ENCODE measurements at places on chromosomes 1 and 21.

- no peak for DNase-seq
Observed at GRCh38 chr1:10529091-10529490, 54.3 kb downstream of the PEX14 start.

DNA sequence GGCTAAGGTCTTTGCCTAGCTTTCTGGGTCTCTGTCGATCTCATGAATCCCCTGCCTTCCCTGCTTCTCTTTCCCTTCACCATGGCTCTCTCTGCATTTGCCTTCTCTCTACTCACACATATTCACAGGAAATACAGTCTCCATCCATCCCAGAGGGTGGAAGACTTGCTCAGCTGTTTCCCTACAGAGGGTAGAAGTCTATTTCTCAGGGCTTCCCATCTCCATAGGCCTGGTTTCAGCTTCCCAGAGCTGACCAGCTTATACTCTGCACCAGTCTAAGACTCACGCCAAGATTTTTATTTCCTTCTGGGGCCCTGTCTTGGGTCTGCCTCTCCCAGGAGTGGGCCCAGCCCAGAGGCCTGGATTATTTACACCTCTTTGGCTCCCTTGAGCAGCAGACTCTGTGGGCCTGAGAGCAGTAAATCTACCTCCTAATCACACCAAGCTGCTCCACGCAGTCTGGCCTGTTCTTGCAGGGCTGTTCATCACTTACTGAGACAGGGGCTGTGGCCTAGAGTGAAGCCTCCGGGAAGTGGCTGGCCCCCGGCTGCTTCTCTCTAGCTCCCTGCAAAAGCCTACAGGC, 102.5 kb downstream of the PLXNA2 start:
- DNase-seq: no peak

DNA sequence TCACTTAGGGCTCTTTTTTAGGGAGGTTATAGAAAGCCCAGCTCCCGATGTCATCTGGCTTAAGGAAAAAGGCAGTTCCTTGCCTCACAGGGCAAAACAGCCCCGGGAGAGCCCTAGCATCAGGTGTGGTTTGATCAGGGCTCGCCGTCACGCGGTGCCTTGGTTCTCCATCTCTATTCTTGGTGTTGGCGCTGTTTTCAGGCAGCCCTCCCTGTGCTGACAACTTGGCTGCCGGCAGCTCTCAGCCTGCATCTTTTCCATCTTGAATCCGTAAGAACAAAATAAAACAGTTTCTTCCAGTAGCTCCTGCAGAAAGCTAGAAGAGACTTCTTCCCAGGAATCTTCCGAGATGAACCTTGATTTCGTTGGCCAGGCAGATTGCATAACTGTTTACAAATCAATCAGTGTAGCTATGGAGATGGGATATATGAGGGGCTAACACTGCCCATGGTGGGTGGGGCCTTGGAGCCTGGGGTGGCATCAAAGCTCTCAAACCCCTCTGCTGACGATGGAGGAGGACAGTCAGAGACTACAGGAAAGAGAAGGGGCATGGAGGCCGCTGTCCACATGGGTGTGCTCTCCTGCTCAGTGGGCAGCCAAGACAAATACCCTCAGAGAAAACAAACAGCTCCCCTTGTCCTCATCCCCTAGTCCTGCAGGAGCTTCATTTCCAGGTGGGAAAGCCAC, 370.7 kb upstream of the C1orf174 start:
- DNase-seq: no peak

GRCh38 chr1:204571128-204571527, 54.9 kb downstream of the MDM4 start:
- DNase-seq: no peak

DNA sequence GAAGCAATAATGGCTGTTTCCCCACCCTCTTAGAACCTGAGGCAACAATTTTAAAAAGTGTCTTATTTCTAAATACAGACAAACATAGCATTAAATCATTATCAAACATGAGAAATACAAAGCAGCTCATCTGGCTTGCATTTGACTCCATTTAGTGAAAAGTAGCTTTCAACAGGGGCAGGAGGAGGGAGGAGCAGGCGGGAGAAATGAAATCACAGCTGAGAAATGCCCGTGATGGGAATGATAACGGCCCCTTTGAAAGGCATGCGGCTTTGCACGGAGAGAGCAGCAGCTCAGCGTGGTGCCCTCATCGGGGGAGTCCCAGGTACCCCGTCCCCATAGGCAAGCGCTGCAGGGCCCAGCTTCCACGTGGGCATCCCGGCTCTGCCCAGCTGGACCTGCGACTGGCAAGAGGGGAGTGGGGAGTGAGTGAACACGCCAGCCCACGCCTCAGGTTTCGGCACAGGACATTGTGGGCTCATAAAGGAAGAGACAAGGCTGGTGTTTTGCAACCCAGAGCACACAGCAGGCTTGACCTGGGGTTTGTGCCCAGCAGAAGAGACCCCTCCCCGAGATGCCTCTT, 134.6 kb downstream of the NPHP4 start:
- DNase-seq: peak; percentile 44

DNA sequence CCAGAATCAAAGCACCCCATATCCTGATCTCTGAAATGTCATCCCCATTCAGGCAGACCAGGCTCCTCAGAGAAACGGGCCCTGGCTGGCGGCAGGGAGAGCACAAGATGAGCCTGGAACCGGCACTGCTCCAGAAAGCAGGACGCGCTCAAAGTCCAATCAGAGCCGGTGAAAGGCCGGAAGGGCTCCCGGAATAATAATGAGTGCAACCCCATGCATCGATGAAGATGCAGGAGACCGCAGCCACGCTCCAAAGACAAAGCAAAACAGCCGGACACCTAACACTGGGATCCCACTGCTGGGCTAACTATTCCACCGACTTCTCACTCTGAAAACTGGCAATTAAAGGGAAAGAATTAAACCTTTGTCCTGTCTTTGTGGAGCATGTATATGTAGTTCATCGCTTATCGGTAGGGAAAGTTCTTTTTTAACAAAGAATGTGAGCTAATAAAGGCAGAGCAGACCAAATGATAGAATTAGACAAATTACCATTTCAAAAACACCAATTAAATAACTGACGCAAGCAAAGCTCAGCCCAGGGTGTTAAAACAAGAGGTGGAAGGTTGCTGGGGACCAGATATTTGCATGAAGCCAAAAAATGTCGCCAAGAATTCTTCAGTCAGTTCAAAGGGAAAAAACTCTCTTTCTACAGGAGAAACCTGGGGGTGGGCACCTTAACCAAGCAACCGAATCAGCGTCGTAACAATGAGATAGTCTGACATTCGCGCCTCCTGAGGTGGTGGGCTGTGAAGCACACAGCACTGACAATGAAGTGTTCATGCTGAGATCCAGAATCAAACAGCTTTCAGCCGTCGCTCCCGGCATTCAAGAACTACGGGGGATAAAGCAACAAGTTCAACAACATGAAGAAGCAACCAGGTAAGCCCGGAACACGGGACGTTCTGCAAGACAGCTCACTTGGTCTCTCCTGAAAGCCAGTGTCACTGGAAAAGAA, 95.2 kb downstream of the NPHP4 start:
- DNase-seq: peak; percentile 63

DNA sequence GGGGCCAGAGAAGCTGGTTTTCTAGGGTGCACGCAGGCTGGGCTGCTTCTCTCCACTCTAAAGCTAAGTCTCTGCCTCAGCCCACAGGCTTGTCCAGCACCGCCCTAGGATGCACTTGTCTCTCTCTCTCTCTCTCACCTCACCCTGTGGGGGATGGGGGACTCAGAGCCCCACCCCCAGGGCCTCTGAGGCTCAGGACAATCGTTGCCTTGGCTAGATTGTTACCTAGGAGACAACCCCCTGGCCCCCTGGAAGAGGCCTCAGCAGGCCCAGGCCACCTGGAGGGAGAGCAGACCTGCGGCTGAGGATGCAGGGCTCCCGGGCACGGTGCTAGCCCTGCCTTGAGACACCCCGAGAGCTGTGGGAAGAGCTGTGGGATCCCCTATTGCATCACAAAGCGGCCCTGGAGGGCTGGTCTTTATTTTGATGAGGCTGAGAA, at the start of gene ACTRT2:
Gene ACTRT2, plus strand, starts transcription at position 235 of the 439 bp plus-strand sequence. CDS start 220 bp downstream, outside the sequence.
- no peak for DNase-seq

GRCh38 chr1:234870020-234870981, 258.3 kb downstream of the TOMM20 start:
- DNase-seq: no peak

DNA sequence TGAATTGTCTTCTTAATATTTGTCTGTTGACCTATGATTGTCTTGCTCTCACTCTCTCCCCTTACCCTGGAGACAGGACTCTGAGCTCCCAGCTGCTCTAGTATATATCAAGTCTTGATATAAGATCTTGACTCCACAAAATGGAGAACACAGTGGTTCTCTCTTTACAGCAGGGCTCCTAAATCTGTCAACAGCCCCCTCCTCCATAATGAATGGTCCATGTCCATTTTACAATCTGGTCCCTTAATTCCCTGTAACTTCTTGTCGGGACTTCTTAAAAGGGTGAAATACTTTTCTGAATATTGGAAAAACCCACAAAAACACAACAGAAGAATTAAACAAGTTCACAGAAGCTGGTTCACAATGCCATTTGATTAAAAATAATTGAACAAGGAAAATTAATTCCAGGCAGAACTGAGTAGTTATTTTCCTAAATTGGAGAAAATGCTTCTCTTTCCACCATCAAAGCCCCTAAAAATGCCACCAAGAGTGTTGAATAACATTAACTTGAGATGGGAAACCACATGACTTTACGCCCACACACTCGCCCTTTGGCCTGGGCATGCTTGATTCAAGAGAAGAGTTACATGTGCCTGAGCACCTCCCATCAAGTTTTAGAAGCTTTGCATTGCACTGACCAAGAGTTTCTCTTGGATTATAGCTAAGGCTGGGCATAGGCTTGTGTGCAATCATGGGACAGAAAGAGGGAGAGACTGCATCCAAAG, 109.8 kb downstream of the TOMM20 start:
- DNase-seq: no peak

GRCh38 chr21:46340998-46341397, 17.0 kb downstream of the PCNT start:
- DNase-seq: no peak

DNA sequence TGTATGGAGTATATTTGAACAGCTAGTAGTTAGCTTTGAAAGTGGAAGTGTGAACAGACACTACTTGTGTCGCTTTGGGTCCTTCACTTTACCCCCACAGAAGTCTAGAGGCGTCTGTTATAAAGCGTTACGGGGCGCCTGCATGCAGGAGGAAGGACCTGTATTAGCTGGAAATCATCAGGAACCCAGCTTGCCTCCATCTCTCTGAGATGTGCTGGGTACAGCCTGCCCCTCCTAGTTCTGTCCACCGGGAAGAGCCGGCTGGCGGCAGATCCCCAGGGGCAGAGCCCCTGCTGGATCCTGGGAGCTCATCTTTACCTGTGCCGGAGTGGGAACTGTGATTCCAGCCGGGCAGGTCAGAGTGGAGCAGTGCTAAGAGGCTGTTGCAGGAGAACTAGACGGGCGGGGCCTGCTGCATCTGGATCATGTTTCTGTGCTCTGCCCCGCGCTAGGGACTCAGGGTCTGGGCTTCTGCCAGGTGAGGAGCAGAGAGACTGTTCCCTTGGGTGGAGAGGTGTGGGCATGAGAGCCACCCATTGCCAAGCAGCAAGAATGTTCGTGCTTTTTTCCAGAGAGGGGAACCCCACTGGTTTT, 22.3 kb upstream of the SPSB1 start:
- no peak for DNase-seq

DNA sequence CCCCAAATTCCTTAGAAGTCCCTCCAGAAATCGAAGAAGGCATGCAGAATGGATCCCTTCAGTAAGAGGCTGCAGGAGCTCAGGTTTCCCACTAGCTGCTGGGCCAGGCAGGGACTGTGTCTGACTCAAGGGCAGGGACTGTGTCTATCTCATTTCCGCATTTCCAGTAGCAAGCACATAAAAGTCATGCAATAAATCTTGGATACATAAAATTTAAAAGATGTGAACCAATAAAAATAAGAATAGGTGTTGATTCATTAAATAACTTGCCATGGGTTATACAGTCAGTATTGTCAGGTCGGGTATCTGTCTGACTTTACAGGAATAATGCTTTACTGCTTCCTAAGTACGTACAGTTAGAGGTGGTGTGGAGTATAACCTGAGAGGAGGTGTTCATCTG, 15.2 kb downstream of the PM20D1 start:
- no peak for DNase-seq

DNA sequence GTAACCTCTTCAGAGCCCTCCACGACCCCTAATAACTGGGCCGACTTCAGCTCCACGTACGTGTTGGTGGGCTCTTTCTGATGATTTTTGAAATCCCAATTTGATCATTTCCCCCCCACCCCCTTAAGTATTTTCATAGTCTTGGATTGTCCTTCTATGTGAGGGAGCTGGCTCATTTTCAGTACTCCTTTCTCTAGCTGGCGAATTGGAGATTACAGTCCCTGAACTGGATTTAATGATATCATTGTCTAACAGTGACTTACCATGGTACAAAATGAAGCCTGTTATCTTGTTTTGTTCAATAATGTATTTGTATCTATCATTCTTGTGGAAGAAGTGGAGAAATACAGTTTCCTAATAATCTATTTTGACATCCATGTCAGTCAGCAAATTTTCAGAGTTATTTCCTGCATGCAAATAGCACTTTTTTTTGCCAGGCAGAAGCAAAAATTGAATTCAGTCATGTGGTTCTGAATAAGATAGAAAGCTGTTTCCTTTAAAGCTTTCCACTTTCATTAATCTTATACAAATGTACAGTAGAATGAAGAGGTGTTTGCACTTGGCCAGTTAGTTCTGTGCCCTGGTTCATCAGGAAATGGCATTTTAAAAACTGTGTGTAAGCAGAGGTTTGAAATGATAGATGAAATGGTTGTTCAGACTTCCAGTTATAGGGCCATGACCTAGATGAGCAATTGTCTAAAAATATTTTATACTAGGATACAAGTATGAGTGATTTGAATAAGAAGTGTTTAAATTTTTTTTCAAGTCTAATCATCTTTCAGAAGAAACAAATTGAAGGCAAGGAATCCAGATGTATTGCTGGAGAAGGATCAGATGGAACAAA, 104.2 kb downstream of the ATP5PO start:
- DNase-seq: no peak

GRCh38 chr1:116273042-116273783, 99.8 kb upstream of the ATP1A1 start:
- DNase-seq: peak; percentile 36

GRCh38 chr21:16767201-16767600, 745.6 kb upstream of the CXADR start:
- DNase-seq: no peak

DNA sequence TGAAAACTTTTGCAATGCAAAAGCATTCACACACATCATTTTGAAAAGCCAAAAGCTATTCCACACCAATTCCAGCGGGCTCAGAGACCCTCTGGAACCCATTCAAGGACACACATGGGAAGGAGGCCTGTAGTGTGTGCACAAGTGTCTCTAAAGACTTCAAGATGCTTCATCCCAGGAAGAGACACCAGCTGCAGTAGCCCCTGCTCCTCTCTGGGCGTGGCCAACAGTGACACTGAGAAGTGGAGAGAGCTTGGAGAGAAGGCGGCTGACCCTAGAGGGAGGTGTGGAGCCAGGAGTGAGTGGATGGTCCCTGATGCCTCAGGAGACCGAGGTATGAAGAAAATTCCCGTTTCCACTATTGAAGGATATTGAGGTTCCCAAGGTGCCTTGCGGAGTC, 14.9 kb upstream of the TNNI1 start:
- no peak for DNase-seq

DNA sequence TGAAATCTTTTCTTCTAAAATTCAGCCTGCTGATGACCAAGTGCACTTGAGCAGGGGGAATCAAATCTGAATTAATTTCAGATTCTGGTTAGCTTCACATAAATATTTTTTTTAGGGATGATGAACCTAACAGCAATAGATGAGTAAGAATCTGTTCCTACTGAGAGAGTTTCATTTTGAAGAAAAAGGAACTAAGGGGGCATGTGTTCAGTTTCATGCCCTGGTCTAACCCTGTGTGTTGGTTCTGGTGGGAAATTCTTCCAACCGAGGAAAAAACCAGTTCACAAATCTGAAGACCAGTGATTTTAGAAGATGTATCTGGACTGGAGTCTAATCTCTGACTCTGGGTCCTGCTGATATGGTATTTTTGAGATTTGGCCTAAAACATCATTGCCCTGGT, 13.7 kb downstream of the SELL start:
- DNase-seq: no peak
